Activated naive CD4-positive, alpha-beta T cell treated with anti-CD3 and anti-CD28 coated beads for 36 hours (primary cell): ENCODE measurements at places on chromosomes 7 and 10.

- no peak for DNase-seq
These were observed 1180.4 kb downstream of the CNTNAP2 start for GRCh38 chr7:147296986-147297385.

GRCh38 chr10:108709927-108710722 is 1213.2 kb downstream of the XPNPEP1 start:
- no peak for DNase-seq

- DNase-seq, result no peak
These were observed 140.0 kb downstream of the CAMK1D start for GRCh38 chr10:12489357-12489756.

GRCh38 chr7:4058158-4058557 is 623.9 kb upstream of the FOXK1 start:
- no peak for DNase-seq

GRCh38 chr7:117101026-117101425 is 147.7 kb downstream of the ST7 start:
- DNase-seq, result no peak
